Daoy (cell line): ENCODE measurements at places on chromosomes 5 and 9.

DNA sequence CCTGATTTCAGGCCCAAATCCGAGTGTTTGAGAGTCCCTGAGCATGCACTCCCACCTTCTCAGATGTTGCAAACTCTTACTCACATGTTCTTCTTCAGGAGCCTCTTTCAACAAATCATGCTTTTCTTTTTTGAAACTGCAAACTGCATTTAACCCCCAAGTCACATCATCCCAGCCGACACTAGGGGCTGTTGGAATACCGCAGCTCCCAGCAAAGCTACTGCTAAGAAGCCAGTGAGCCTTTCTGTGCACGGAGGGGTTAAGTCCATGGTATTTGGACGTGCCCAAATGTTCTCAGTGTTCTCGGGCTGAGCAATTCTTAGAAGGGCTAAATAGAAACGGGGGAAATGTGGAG, 282.9 kb downstream of the NFIB start:
- no peak for DNase-seq

DNA sequence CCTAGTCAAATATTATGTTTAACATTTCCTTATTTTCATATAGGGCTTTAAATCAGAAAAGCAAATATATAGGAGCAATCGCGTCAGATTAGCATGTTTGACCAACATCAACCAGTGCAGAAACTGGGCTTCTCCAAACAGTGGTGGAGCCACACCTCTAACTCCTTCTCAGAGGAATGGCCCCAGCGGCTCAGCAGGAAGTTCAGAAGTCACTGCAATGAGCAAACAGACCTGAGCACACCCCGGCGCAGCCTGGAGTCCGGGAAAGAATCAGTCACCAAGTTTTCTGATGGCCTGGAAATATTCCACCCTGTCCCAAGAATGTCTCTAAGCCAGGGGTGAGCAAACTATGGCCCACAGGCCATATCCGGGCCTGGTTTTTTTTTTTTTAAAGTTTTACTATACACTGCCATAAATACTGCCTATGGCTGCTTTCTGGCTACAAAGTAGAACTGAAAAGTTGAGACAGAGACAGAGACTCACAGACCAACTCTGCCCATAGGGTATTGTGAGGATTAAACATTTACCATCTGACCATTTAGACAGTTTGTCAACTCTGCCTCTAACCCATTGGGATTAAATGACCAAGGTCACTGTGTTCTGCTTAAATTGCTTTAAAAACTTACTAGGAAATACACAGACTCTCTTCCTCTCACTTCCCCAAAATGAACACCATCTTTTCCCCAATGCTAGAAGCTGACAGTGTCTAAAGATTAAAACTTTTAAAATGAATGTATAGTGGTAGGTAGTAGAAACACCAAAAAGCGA, 5.4 kb downstream of the GOLM1 start:
- DNase-seq: no peak

- DNase-seq: no peak
Measured at GRCh38 chr5:24773261-24773660, 128.5 kb upstream of the CDH10 start.

DNA sequence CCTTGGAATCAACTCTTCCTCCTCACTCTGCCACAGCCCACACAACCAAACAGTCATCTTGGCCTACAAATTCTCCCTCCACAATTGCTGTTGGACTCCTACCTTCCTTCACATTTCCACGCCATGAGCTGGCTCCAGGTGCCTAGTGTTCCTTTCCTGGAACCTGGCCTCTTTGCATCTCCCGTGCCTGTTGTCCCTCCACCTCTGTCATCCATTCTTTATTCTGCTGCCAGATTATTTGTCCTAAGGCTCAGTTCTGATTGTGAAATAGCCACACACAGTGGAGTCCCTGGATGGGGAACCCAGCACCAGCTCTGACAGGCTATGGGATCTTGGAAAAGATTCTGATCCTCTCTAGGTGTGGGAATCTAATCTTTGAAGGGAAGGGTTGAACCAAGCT, 109.1 kb upstream of the ANKH start:
- DNase-seq: no peak

- no peak for DNase-seq
Measured at GRCh38 chr5:82659115-82659514, 381.0 kb upstream of the RPS23 start.

DNA sequence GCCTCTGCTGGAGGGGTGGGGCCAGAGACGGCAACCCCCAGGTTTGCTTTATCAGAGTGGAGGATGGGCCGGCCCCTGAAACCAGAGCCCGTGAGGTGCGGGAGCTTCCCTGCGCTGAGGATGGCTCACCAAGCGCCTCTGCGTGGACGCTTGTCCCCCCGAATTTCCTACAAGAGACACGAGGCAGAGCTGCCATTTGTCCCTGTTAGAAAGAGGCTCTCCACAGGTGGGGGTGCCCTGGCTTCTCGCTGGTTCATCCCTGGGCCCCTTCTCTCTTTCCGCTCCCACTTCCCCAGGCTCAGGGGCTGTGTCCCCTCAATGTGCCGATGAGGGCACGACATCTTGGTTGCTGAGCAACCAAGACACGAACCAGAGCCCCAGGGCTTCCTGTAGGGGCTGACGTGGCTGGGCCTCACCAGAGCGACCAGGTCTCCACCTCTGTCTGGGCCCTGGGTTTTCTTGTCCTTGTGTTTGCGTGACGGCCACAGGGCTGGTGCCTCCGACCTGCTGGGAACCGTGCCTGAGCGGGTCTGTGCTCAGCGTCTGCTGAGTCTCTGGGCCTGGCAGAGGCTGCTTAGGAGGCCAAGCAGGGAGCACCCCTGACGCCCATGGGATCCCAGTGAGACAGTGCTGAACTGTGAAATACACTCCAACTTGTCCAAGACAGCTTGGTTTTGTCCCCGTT, 119.6 kb upstream of the COL5A1 start:
- DNase-seq: no peak

GRCh38 chr9:130053504-130054324, at the start of gene GPR107:
TSS of gene GPR107 (plus strand) at chr9:130053906. CDS start at chr9:130053933, 27 bp downstream.
- peak; percentile 87 for DNase-seq

DNA sequence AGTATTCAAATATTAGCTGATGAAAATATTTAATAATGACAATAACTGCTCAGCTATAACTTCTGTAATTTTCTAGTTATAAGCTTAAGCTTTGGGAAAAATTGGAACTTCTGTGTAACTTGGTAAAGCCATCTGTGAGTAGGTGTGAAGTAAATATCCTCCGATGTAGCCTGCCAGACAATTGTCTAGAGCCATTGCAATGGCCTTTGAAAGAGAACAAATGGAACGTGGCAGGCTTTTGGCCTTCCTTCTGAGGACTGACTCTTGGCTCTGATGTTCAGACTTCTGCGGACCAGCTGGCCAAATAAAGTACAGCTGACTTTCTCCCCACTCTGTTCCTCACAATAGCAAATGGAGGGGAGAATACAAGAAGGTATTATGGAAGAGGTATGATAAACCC, 203.4 kb upstream of the NMUR2 start:
- DNase-seq: no peak

DNA sequence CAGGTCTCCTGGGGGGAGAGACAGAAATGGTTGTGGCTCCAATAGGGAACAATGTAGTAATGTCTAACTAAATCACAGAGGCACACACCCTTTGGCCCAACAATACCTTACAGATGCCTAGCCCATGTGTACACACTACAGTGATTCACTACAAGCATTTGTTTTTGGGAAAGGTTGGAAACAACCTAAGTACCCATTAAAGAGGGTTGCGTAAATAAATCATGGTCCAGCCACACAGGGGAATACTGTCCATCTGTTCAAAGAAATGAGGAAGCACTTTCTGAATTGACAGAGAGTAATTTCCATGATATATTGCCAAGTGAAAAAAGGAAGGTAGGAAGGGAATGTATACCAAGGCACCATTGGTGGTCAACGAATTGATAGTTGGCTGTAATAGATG, 22.0 kb upstream of the GTF3C5 start:
- no peak for DNase-seq

DNA sequence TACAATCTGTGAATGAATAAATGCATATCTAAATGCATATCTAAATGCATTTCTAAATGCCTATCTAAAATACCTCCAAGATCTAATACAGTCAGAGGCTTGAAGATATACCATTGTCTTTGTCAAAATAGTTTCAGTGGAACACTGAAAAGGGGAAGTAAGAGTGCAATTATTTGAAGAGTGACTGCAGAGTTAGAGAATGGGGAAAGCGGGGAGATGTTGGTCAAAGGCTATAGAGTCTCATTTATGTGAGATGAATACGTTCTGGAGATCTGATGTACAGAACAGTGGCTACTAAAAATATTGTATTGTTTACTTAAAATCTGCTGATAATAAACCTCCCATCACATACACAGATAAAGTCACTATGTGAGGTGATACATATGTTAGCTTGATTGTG, 1126.2 kb upstream of the CDH9 start:
- no peak for DNase-seq

- DNase-seq: no peak
Measured at GRCh38 chr5:14851597-14851996, 20.0 kb downstream of the ANKH start.

DNA sequence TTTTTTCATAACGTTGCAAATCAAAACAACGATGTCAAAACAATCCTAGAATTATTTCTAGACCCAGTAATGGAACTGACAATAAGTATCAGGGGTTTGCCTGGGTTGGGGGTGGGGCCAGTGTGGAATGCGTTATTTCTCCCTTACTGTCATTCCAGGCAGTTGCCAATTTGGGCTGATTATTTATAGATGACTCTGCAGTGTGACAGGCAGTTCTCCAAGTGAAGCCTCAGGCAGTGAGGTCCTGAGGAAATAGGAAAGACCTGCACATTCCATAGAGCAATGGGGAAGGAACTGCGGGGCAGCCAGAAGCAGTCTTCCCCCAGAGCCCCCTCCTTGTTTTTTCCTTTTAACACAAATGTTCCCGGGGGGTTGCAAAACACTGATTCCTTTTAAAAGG, 179.0 kb downstream of the YTHDC2 start:
- no peak for DNase-seq

GRCh38 chr5:136516637-136517036, 151.3 kb upstream of the TRPC7 start:
- DNase-seq: peak; percentile 55

GRCh38 chr5:161230221-161230620, 316.3 kb downstream of the GABRB2 start:
- DNase-seq: no peak

DNA sequence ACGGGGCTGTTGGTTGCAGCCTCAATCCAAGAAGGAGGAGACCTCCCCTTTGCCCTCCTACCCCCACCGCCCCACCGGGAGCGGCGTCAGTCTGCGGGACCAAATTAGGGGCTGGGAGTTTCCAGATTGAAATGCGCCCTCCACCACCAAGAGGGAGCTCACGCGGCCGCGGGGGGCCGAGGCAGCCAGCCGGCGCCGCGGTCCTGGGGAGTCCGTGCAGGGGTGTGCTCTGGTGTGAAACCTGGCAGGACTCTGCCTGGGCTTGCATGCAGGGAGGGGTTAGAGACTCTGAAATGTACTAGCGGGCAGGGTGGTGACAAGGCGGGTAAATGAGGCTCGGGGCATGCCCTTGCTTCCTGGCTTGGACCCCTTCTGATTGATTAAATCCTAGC, 989 bp upstream of the FBN2 start:
- DNase-seq: peak; percentile 30

GRCh38 chr9:89771205-89771604, 166.4 kb downstream of the GADD45G start:
- no peak for DNase-seq

- no peak for DNase-seq
Measured at GRCh38 chr9:38761999-38762398, 42.1 kb upstream of the FAM240B start.

DNA sequence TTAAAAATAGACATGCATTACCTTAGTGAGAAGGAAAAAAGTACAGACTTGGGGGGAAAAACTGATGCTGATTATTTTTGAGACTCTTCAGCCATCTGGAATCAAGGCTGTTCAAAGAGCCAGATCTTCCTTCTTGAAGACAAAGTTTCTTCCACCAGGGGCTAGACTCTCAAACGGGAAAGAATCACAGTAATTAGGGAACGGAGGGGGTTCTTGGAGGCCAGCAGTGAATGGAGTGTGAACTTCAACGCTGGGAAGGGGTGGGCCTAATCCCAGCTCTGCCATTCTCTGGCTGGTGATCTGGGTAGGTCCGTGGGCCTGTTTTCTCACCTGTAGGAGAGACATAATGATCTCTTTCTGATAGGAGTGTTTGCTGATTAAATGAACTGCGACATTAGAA, 21.1 kb upstream of the LHX2 start:
- no peak for DNase-seq
